Mammary microvascular endothelial cell (primary cell): ENCODE measurements at places on chromosomes 12 and 14. TPM values are rescaled to one million over a fixed set of nuclear protein-coding genes. Genes with fewer than 3 reads are reported as not detected.

NRXN3 gene
- total RNA-seq = 0.27 and 0.49 TPM in 2 replicates

RHOF gene
- 33.4 and 33.5 TPM in 2 replicates for total RNA-seq

CIROP gene
- total RNA-seq = not detected in 2 replicates

PAPLN gene
- 18.6 and 19.7 TPM in 2 replicates for total RNA-seq

KLRG1 gene
- 0.40 and 1.1 TPM in 2 replicates for total RNA-seq

PRH2 gene
- total RNA-seq = not detected in 2 replicates

SOX5 gene
- 0.10 TPM in 1 of 2 replicates, not detected in the other for total RNA-seq

TSHR gene
- total RNA-seq = not detected in 2 replicates

NOC4L gene
- total RNA-seq = 27.4 and 41.4 TPM in 2 replicates

C12orf60 gene
- 0.74 and 1.1 TPM in 2 replicates for total RNA-seq

ARHGEF25 gene
- total RNA-seq = 0.07 and 0.15 TPM in 2 replicates

TPPP2 gene
- not detected in 2 replicates for total RNA-seq

LMNTD1 gene
- 0.07 TPM in 1 of 2 replicates, not detected in the other for total RNA-seq

CYP46A1 gene
- 0.07 and 0.15 TPM in 2 replicates for total RNA-seq

BATF gene
- 0.69 and 1.3 TPM in 2 replicates for total RNA-seq

ERP27 gene
- 0.73 and 2.1 TPM in 2 replicates for total RNA-seq

POTEG gene
- total RNA-seq = not detected in 2 replicates

CINP gene
- 54.4 and 70.4 TPM in 2 replicates for total RNA-seq

SERPINA12 gene
- total RNA-seq = not detected in 2 replicates

C12orf54 gene
- total RNA-seq = not detected in 2 replicates

USP15 gene
- 35.2 and 44.4 TPM in 2 replicates for total RNA-seq

ACOT6 gene
- total RNA-seq = not detected in 2 replicates

NR1H4 gene
- not detected in 2 replicates for total RNA-seq

MDGA2 gene
- total RNA-seq = not detected in 2 replicates

MORN3 gene
- 0.20 and 0.47 TPM in 2 replicates for total RNA-seq

MPHOSPH9 gene
- total RNA-seq = 34.2 and 49.8 TPM in 2 replicates

TEX22 gene
- not detected in 2 replicates for total RNA-seq

PPP1R36 gene
- 0.39 TPM in 1 of 2 replicates, not detected in the other for total RNA-seq

CLEC9A gene
- total RNA-seq = not detected in 2 replicates

GARIN6 gene
- not detected in 2 replicates for total RNA-seq

RAD9B gene
- 0.05 and 0.07 TPM in 2 replicates for total RNA-seq

MYF5 gene
- not detected in 2 replicates for total RNA-seq

KCNA1 gene
- total RNA-seq = not detected in 2 replicates

REM2 gene
- total RNA-seq = 0.27 TPM in 1 of 2 replicates, not detected in the other
